ENCODE measurements at places on chromosomes 2 and 18.
A peak's percentile ranks its signal among the peaks of the same experiment; 100 is the strongest.

DNA sequence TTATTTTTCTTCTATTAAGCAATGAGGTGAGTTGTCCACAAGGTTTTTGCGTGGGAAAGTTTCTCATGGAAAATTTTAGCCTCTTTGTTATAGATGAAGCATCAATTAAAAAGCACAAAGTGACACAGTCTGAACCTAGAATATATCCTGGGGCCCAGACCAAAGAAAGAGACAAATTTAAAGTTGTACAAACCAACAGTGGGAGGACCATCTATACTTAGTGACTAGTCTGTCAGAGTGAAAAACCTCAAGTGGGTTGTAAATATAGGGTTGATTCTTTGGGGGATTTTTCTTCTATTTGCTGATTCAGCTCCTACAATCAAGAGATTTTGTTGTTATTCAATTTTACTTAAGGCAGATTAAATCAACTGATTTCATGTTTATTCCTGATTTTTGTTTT lies 256.2 kb downstream of the SATB2 start:
- no peak for DNase-seq

DNA sequence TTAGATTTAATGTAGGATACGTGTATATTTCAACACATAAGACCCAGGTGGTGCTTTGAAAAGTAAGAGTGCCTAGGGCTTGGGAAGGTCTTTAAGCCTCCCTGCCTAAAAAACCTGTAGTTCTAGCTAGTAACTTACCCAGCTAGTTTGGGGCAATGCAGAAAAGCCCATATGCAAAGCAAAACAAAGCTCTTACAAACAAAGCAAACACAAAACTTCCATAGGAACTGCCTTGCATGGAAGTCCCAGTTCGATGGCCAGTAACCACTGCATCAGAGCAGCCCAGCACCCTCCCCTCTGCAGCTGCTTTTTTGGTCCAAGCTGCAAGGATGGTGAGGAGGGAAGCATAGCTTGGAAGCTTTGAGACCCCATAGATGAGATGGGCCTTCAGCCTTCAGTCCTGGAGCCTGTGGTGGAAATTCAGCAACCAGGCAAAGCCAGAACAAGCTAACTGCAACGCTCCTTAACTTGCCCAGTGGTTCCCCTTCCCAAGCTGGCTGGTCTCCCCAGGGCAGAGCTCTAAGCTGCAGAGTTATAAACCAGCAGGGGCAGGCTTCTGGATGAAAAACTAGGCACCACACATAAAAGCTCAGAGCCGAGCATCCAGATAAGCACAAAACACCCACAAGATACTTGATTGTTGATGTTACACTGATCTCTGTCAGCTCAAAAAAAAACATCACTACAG lies 16.2 kb downstream of the C2orf76 start:
- DNase-seq, result no peak

DNA sequence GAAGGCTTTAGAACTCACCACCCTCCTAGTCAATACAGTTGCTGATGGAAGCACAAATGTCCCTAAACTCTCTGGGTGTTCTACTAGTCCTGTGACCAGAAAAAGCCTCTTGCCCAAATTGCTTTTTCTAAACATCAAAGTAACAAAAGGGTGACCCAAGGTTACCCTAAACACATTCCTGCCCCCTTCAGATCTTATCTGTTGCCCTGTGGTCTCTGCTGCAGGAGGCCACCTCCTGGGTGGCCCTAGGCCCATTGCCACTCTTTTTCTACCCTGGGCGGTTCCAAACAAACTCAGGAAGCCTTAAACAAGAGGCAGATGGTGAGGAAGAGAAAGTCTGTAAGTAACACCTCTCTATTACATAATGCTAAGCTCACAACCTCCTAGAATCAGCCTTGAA lies 3.3 kb downstream of the RNF152 start:
- DNase-seq, result no peak

DNA sequence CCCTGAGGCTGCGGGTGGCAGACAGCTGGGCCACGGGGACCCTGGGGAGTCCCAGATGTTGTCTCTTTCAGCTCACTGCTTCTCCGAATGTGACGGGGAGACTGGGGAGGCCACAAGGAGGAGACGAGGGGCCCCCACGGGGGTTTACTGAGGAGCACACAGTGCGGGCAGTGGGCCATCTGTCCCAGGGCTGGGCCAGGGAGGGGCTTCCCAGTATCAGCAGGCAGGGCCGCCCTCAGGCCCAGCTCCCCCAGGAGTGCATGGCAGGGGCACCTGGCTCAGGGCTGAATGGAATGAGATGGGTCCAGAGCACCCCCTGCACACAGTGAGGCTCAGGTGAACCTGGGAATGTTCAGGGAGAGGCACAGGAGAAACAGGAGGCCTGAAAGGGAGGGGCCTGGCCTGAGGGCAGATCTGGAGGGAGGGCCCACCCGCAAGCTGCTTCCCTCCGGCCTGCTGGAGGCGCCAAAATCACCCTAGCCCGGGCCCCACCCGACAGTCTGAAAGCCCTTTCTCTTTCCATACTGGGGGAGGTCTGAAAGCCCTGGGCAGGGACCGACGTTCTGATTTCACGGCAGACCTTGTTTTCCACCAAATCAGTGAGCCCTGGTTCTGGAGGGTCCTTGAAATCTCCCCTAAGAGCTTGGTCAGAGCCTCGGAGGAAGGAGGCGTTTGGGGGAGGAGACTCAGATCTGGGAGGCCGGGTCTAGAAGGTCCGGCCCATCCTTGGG lies 35.5 kb upstream of the PTMA start:
- DNase-seq, result no peak

DNA sequence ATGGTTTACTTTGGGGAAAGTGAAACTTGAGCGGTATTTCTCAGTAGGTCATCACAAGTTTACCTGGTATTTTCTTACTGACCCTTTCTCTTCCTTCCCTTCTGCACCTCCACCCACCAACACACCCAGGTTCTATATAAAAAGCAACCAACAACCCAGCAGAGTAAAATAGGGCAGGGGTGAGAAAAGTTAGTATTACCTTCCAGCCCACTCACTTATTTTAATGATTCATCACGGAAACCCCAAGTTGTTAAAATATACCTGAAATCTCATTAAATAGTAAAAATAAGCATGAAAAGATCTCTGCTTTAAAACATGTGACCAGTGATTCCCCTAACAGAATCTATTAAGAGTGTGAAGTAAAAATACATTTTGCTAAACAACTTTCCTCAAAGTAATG lies 306.1 kb downstream of the ZEB2 start:
- no peak for DNase-seq

- DNase-seq, result peak; percentile 17
These were observed 72.1 kb downstream of the CABLES1 start for GRCh38 chr18:23207191-23207955.

GRCh38 chr18:5759194-5759593 lies 136.1 kb downstream of the TMEM200C start:
- no peak for DNase-seq

- no peak for DNase-seq
These were observed 62.3 kb upstream of the TMEM178A start for GRCh38 chr2:39603436-39603835.

DNA sequence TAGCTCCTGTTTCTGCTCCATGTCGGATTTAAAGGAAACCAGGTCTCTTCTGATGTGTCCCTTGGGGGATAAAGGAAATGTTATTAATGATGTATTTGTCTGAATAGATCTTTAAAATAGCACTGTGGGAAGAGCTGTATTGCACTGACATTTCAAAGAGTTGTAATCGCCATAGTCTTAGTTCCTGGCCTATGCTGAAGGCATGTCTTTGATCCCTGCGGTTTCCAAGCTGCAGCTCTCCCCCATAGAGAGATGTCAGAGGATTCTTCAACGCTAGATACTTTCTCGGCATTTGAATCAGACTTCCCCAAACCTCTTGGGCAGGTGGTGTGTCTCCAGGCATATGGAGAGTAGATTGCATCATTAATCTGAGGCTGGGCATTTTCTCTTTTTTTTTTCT lies 40.4 kb downstream of the NAT8 start:
- DNase-seq, result no peak

Measured in stimulated activated CD8-positive, alpha-beta memory T cell treated with anti-CD3 and anti-CD28 coated beads, Interleukin-15, amount 100 ng/mL, for 48 hours (primary cell).